ENCODE measurements at places on chromosomes 16 and 17. TPM values are rescaled to one million over a fixed set of nuclear protein-coding genes. Genes with fewer than 3 reads are reported as not detected.

GRCh38 chr16:11398136-11398535, 52.9 kb downstream of the RMI2 start:
- DNase-seq = no peak

GRCh38 chr16:66262253-66263167, 104.0 kb upstream of the CDH5 start:
- no peak for DNase-seq

- peak; percentile 73 for DNase-seq
These were observed 15.2 kb downstream of the CNGB1 start for GRCh38 chr16:57955572-57956188.

GRCh38 chr17:74004056-74004455, 199.4 kb upstream of the RPL38 start:
- DNase-seq = no peak

- DNase-seq = no peak
These were observed 744 bp upstream of the LRRC37A3 start for GRCh38 chr17:64920026-64920418.

Gene CLDN9
- total RNA-seq = 1.0 TPM

All from lower lobe of right lung (tissue), 2 donors.